ENCODE measurements at places on chromosomes 6 and 20.

- no peak for DNase-seq
These were observed 63.9 kb downstream of the CHMP4B start for GRCh38 chr20:33875055-33875454.

GRCh38 chr6:158058171-158058651 lies 76.5 kb downstream of the SYNJ2 start:
- DNase-seq = no peak

DNA sequence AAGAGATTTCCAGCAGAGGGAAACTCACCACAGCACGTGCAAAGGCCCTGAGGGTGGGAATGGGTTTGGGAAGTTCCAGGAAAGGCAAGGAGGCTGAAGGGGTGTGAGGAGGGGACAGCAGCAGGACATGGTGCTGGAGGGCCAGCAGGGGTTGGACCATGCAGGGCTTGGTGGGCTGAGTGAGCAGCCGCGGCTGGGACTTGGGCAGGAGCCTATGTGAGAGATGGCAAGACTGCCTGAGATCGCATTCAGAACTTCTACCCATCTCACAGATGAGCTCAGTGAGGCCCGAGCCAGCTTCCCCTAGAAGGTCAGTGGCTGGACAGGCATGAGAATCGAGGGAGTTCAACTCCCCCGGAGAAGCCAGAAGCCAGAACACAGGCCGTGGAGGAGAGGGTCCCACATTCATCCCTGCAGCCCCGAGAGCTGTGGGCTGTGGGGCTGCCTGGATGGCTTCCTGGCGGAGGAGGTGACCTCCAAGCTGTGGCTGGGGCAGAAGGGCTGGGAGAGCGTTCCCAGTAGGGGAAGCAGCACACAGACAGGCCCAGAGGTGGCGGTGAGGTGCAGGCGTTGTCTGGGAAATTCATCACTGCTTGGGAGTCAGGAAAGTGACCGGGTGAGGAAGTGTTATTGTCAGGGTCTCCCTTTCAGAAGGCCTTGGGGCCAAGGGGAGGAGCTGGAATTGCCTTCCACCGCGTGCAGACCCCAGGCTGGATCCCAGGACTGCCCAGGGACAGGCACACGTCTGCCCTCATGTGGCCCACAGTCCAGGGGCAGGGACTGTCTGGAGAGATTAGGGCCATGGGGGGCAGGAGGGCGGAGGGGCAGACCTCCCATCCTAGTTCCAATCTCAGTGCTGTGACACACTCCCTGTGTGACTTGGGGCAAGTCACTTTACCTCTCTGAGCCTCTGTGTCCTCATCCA lies 103.8 kb downstream of the CEBPB start:
- no peak for DNase-seq

DNA sequence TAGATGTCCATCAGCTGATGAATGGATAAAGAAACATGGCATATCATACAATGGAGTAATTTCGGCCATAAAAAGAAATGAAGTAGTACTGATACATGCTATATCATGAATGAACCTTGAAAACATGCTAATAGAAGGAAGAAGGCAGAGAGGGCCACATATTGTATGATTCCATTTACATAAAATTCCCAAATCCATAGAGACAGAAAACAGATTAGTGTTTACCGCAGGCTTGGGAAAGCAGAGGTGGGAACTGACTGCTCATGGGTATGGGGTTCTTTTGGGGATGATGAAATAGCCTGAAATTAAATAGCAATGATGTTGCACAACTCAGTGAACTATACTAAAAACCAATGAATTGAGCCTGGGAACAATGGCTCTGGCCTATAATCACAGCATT lies 58.3 kb downstream of the SERAC1 start:
- no peak for DNase-seq

GRCh38 chr20:31815408-31816188 lies 3.6 kb upstream of the MYLK2 start:
- DNase-seq = no peak

DNA sequence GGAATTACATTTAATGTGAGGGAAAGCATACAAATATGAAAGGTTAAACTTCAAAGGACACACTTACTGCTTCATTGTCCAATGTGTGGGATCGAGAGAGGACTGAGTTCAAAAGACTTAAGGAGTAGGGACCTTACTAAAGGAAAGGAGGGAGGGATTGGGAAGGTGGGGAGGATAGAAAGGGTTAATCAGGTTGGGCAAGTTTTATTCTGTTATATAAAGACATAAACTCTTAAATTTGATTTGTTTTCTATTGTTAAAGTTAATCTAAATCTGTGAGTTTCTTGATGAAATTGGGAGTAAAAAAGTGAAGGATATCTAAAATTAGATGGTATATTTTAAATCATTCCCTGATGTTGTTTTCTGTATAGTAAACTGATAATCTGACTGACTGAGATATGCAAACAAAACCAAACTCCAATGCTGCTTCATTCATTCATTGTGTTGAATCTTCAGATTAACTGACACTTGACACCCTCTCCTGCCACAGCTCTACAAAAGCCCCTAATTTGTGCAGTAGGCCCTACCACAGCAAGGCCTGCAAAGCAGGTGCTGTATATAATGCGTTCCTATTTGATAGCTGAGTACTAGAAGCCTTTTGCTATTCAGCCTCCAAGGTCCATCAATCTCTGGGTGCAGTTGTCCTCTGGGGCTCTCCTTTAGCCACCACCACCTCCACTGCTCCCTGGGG lies 1.3 kb upstream of the UBE2J1 start:
- no peak for DNase-seq

DNA sequence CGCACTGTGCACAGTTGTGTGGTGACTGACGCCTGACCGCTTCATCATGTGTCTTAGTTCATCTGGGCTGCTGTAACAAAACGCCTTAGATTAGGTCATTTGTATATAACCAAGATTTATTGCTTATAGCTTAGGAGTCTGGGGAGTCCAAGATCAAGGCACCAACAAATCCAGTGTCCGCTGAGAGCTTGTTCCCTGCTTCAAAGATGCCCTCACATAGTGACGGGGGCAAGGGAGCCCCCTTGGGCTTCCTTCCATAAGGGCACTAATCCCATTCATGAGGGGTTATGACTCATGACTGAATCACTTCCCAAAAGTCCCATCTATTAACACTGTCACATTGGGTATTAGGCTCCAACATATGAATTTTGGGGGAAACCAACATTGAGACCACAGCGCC lies 34.6 kb downstream of the CYP24A1 start:
- no peak for DNase-seq

GRCh38 chr6:144395826-144396225 lies 110.7 kb downstream of the UTRN start:
- no peak for DNase-seq
